Posterior vena cava (tissue), 2 donors: ENCODE measurements at places on chromosomes 7 and 10. TPM values are rescaled to one million over a fixed set of nuclear protein-coding genes. Genes with fewer than 3 reads are reported as not detected.

DNA sequence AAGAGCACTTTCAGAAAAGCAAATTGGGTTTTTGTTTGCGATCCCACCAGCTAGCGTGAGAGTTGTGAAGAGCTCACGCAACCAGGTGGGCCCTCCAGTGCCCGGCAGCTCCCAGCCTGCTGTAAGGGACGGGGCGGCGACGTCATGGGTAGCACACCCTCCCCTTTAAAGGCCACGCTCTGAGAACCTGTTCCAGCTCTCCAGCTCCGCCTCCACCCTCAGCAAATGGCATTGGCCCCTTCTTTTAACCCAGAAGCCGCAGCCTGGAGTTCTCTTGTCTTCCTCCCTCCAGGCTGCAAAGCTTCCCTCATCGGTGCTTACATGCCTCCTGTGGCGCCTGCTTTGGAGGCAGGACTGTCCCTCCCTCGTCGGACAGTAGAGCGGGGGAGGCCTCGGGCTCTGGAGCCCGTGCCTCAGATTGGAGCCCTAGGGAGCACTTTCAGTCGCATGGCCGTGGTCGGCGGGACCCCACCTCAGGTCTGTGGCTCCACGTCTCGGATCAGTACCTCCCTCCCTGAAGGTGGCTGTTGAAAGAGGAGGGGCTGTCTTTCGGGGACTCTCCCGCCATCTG, 32.9 kb downstream of the WIPI2 start:
- peak; percentile 78 for DNase-seq

DNA sequence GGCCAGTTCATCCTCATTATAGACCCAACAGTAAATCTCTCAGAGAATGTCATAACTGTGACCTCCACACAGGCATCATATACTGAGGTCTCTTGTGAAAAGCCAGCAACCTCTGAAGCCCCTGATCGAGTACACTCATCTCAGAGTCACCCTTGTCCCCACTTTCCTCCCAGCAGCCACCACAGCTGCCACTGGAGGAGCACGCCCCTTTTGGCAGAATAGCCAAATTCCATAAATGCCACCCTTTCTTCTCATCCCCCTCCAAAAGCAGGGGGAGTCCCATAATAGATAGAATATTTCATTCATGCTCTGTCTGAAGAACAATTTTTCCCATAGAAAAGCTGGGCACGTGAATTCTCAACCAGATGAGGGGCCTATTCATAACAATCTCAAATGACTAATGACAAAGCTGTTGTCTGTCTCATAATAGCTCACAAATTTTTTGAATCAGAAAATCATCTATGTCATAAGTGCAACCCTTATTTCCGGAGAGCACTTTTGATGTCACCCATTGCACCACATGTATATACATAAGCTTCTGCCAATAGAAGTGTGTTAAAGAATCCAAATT, 47.4 kb downstream of the SGMS1 start:
- DNase-seq: no peak

GRCh38 chr7:2573761-2574160, 15.0 kb downstream of the IQCE start:
- peak; percentile 38 for DNase-seq

- no peak for DNase-seq
Observed at GRCh38 chr10:122949296-122949695, 4.7 kb downstream of the C10orf88 start.

- no peak for DNase-seq
Observed at GRCh38 chr10:73141603-73142002, 26.2 kb downstream of the ECD start.

DNA sequence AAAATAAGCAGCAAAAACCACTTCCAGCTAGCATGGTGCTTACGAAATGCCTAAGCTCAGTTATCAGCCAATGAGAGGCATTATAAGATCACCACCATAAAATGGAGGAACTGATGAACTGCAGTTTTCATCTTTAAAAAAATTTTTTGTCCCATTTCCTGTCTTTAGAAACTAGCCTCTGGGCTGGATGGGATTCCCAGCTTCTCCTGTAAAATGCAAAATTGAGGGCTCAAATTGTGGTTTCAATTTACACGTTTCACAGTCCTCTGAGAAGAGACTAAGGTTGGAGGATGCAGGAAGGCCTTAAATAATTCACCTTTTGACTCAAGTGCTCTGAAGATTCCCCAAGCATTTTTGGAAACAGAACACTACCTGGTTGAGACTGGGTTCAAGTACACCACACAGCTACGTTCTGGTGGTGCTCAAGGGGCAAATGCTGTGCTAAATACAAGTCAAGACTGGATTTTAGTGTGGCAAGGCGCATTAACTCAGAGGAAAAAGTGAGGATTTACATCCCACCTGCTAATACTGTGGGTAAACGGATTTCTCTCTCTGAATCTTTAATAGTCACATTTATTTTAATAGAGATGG, 951 bp downstream of the ZNF25 start:
- DNase-seq: no peak

DNA sequence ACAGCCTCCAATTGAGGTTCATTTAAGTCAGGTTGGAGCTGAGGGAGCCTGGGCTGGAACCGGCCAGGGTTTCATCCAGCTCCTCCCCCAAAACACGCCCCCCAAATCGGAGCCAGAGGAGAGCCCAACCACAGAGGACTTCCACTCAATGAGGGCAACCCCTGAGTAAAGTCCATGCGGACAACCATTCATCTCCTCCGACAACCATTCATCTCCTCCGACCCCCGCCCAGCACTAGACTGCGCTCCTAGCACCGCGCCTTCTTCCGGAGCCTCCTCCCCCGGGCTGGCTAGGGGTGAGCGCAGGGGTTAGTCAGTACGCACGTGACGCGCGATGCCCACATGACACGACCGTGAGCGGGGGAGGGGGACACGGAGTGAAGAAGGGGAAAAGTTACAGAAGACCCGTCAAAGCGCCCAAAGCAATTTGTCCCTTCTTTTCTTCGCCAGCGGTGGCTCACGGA, 1.4 kb downstream of the MAGI2 start:
- peak; percentile 96 for DNase-seq

DNA sequence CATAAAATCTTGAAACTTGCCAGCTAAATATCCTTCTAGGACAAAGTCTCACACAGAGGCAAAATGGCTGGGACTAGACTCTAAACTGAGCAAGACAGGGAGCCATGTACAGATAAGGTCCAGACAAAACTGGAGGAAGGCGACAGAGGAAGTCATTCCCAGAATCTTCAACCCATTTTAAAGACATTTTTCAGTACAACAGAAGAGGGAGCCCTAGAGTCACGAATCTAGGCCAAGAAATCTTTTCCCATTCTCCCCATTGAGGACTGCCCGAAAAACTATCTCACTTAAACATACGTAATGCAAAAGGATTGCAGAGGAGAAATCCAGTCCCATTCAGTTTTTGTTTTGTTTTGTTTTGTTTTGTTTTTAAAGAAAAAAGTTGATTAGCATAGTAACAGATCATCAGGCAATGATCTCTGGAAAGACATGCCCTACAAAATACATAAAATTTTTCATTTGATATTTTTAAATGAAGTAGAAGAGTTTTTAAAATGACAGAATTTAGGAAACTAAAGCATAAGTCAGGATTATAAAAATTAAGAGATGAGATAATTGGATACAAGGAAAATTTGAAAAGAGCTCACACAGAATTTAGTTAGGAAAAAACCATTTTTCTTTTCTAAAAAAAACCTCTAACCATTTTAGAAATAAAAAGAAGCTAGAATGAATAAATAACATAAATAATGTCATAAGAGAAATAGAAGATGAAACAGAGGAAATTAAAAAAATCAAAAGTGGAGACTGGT, 16.9 kb upstream of the PRF1 start:
- no peak for DNase-seq

GRCh38 chr10:75910032-75910431, 478.6 kb downstream of the LRMDA start:
- no peak for DNase-seq

- no peak for DNase-seq
Observed at GRCh38 chr7:104005197-104005596, 15.7 kb upstream of the RELN start.

GRCh38 chr7:6148724-6149360, 117.7 kb downstream of the ANKRD61 start:
- DNase-seq: peak; percentile 37

- no peak for DNase-seq
Observed at GRCh38 chr10:58781873-58782488, 269.3 kb downstream of the BICC1 start.

DNA sequence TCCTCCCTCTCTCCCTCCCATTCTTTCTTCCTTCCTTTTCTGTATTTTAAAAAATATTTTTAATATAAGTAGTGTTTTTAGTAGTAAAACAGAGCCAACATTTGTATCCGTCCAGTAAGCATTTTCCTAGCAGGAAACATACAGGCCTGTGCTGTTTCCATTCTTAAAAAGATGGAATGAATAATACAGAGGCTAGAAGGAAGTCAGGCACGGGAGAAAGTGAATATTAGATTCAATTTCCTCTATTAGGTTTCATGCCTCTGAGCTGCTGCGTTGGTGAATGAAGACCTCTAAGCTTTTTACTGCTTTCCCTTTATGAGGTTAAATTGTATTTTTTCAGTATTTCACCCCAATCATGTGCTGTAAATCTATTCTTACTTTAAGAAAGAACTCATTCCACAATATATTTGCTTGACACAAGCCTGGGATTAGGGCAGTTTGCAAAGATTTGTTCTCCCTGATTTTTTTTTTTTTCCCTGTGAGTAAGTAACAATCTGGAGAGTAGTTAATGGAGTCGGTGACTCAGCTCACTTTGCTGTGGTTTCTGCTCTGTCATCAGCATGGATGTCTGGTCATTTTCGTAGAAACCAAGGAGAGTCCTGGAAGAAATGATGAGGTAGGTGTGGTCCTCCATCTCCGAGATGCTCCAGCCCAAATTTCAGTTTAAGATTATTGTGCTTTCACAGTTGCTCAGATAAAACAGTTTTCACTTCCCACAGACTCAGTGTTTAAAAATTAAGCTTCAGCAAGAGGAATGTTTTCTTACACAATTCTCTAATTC, 76.1 kb upstream of the PITRM1 start:
- DNase-seq: no peak

DNA sequence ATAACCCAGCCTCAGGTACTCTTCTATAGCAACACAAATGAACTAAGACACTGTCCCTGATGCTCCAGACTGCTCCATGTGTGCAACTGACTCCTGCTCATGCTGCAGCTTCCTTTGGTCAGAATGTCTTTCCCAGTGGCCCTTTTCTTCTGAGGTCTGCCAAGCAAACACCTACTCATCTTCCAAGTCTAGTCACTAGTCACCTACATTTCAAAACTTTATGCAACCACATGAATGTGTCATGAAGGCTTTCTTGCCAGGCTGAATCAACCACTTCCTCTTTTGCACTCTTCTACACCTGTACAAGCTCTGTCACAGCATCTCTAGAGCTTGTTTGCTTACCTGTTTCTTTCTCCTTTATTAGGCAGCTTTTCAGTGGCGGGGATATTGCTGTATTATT, 75.8 kb downstream of the LSMEM1 start:
- no peak for DNase-seq

- no peak for DNase-seq
Observed at GRCh38 chr10:112308125-112308502, 24.9 kb downstream of the TECTB start.

GRCh38 chr7:84484502-84485079, 290.0 kb upstream of the SEMA3A start:
- no peak for DNase-seq

- no peak for DNase-seq
Observed at GRCh38 chr7:43076189-43076605, 36.2 kb upstream of the HECW1 start.

- DNase-seq: no peak
Observed at GRCh38 chr10:102280397-102281101, 35.2 kb downstream of the GBF1 start.

DNA sequence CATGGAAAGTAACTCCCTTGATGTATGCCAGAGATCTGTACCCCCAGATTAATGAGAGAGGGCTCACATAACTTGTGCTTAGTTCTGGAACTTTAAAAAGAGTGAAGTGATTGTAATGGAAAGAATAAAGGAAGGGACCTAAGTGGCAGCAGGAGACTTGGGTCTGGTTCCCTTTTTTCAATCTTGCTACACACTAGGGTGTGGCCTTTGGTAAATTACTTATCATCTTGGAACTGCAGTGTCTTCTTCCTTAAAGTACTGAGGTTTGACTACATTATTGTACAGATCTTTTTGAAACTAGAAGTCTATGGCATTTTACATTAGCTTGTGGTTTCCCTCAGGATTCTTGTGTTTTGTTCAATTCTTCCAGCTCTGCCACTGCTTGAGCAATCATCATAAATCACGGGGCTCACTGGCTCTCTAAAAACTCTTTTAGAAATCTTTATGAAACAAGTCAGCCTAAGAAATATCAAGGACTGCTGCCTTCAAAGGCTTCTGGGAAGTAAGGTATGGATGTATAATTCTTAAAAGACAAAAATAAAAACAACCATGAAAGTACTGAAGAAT, 22.5 kb upstream of the CHRM2 start:
- no peak for DNase-seq

GRCh38 chr10:34433241-34434076, 381.6 kb downstream of the PARD3 start:
- DNase-seq: no peak

- no peak for DNase-seq
Observed at GRCh38 chr7:83486957-83487356, 162.0 kb downstream of the SEMA3E start.

GRCh38 chr7:131723926-131724325, 167.5 kb upstream of the PODXL start:
- no peak for DNase-seq

DNA sequence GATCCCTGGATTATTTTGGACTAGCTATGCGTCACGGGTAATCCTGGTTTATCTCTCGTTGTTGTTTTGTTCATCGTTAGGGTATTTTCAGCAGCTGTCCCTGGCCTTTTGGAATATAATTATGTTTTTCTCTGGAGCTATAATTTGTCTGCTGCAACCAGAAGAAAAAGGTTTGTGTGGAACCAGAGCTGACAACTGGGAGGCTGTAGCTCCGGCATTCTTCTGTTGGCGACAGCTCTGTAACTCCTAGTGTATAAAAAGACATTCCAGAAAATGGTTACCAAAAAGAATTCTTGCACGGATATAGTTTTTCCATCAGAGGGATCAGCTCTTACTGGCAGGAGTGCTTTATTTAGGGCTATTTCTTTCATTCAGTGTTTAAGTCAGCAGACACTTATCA, 130.9 kb upstream of the PRR15 start:
- no peak for DNase-seq

DNA sequence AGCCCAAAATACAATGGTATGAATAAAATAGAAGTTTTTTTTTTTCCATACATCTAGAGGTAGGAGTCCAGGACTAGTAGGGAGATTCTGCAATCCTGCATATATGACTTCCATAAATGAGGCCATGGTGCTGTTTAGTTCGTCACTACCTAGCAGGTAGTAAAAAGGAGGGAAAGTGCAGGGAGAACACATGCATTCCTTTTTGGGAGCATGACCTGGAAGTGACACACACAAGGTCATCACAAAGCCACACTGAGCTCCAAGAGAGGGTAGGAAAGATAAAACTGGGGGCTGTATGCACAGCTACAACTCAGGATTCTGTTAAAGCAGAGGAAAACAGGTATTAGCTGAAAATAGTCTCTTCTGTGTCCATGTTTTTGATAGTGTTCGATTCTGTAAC, 2.2 kb downstream of the CROT start:
- no peak for DNase-seq

- DNase-seq: no peak
Observed at GRCh38 chr7:78427209-78427608, 628.6 kb downstream of the PHTF2 start.

The TYW1B gene
- total RNA-seq: 2.1 TPM

The CPED1 gene
- total RNA-seq: 120 TPM

The FGF8 gene
- not detected for total RNA-seq

The RAB19 gene
- total RNA-seq: not detected

The HOXA3 gene
- 7.2 TPM for total RNA-seq
